ENCODE measurements at places on chromosomes 2 and 18.

DNA sequence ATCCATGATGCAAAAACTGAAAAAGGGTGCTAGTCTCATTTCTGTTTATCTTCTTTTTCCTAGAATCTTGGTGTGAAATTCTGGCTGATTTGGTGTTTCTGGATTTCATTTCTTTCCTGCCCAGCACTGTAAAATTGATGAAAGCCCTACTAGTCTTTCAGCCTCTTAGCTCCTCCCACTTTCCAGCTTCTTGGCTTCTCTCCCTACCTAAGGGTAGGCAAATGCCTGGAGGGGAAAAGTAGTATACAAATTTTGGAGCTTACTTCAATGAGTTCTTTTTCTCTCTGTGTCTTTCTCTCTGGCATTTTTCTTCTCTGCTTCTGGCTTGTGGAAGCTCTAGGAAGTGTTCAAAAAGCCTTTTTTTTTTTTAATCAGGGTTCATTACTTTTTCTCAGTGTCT lies 160.5 kb downstream of the XIRP2 start:
- no peak for DNase-seq

GRCh38 chr2:3617198-3617890 lies 22.4 kb downstream of the COLEC11 start:
- no peak for DNase-seq

DNA sequence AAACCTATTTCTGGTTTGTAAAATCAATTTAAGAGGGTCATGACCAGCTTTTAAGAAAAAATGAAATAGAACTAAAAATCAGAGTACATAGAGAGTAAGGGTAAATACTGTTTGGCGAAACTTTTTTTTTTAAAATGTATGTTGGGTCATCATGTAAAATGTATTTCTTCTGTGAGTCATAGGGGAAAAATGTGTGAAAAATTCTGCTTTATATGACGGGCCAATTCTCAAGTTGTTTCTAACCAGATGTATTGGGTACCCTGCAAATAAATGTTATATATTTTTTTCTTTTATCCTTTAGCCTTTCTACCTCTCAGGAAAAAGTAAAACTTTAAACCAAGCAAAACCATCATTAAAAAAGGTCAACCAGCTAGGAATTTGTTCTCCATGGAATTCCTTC lies 13.9 kb downstream of the AFTPH start:
- no peak for DNase-seq

DNA sequence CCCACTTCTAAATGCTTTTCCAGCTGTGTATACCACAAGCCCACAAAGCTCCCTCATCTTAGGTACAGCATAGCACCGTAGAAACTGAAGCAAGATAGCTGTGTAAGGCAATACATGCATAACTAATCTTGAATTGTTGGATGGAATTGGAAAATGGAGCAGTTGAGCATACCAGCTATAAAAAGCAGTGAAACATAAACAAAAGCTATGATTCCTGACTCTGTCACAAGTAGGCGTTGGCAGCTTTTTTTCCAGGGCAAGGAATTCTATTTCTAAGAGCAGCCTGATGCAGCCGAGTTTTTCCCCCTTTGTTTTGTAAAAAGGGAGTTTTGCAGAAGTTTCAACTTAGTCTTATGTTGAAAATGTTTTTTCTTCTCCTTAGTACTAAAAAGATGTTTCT lies 32.4 kb downstream of the MOGAT1 start:
- DNase-seq, result no peak

DNA sequence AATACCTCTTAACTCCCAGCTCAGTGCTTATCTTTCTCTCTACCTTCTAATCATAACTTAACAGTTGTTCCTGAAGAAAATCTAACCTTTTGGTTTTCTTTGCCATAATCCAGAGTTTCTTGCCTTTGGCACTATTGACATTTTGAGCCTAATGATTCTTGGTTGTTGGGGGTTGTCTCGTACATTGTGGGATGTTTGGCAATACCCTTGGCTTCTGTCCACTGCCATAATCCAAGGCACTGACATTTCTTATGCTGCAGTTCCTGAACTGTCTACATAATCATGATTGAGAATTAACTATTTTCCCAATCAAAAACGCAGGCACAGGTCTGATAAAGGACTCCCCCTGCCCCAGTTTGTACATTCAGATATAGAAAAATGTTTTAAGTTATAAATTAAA lies 203.2 kb upstream of the MEX3C start:
- no peak for DNase-seq
